ENCODE measurements at places on chromosomes 1 and 21. TPM values are rescaled to one million over a fixed set of nuclear protein-coding genes. Genes with fewer than 3 reads are reported as not detected.

DNA sequence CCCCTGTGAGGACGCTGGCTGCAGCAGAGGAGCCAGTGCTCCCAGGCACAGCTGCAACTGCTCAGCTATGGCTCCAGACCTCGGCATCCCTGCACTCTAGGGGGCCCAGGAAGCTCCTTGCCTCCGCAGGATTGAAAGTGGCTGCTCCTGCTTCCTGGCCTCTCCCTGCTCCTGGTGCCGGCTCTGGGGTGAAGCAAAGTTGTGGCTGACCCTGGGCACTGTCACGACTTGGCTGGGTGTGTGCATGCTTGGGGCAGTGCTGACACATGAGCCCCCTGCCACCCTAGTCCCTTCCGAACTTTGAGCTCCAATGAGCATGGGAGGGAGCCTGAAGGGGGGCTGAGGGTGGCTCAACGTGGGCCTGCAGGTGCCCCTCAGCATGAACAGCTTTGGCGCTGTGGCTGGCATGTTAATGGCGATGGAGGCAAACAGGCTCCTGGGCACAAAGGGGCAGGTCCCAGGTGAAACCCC, 1512.2 kb downstream of the KCNT2 start:
- no peaks in the 10 kb centered on the region for H3K4me1 ChIP-seq
- H3K27ac ChIP-seq = no peak overlapping the region
- no peaks in the 10 kb centered on the region for H3K27me3 ChIP-seq
- DNase-seq = no peak

DNA sequence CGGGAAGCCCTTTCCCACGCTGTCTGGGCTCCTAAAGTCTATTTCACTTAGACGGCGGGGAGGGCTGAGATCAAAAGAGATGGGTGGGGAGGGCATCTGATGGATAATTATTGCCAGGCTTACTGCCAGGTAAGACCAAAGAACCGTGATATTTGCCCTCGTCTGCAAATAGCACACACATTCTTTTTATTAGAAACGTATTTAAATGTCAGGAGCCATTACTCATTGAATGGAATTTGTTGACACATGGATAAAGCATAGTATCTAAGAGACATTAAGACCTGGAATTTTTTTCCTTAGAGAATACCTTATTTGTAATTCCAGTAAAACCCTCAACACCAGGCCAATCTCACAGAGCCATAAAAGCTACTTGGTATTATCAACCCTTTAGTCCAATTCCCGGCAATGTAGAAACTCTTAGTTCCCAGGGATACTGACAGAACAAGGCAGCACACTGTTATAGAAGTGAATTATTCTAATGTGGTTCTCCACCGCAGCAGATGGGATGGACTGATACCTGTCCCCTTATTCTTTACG, 10.6 kb downstream of the URB1 start:
- peaks cover 11% of the 10 kb centered on the region for H3K4me1 ChIP-seq
- peak overlapping the region; percentile 91 for H3K27ac ChIP-seq
- peak; percentile 75 for DNase-seq
- H3K36me3 ChIP-seq = no peaks in the 10 kb centered on the region
- H3K4me3 ChIP-seq = no peak overlapping the region

GRCh38 chr1:166283190-166283589, 116.4 kb upstream of the FAM78B start:
- DNase-seq = no peak
- no peaks in the 10 kb centered on the region for H3K27me3 ChIP-seq
- no peak overlapping the region for H3K4me3 ChIP-seq

DNA sequence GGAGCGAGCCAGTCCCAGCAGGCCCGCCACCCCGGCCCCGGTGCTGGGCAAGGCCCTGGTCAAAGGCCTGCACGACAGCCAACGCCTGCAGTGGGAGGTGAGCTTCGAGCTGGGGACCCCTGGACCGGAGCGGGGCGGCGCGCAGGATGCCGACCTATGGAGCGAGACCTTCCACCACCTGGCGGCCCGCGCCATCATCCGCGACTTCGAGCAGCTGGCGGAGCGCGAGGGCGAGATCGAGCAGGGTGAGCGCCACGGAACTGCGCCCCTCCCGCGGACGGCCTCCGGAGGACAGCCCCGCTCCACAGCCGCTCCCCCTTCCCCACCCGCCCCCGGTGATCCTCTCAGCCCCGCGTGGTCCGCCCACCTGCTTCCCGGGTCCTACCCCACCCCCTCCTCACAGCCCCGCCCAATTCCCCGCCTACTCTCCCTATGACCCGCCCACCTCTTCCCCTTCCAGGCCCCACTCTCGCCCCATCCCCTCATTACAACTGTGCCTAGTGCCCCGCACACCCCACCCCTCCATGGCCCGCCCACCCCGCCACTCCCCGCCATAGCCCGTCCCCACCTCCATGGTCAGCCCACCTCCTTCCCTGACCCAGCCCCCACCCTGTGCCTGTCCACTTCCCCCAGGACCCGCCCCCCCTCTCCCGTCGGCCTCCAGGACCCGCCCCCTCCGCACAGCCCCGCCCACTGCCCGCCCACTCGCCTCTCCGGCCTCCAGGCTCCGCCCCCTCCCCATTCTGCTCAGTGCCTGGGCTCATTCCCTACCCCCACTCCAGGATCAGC, 52.7 kb downstream of the VWA5B1 start:
- no peak overlapping the region for H3K27ac ChIP-seq
- H3K36me3 ChIP-seq = no peaks in the 10 kb centered on the region
- no peak overlapping the region for H3K4me3 ChIP-seq

DNA sequence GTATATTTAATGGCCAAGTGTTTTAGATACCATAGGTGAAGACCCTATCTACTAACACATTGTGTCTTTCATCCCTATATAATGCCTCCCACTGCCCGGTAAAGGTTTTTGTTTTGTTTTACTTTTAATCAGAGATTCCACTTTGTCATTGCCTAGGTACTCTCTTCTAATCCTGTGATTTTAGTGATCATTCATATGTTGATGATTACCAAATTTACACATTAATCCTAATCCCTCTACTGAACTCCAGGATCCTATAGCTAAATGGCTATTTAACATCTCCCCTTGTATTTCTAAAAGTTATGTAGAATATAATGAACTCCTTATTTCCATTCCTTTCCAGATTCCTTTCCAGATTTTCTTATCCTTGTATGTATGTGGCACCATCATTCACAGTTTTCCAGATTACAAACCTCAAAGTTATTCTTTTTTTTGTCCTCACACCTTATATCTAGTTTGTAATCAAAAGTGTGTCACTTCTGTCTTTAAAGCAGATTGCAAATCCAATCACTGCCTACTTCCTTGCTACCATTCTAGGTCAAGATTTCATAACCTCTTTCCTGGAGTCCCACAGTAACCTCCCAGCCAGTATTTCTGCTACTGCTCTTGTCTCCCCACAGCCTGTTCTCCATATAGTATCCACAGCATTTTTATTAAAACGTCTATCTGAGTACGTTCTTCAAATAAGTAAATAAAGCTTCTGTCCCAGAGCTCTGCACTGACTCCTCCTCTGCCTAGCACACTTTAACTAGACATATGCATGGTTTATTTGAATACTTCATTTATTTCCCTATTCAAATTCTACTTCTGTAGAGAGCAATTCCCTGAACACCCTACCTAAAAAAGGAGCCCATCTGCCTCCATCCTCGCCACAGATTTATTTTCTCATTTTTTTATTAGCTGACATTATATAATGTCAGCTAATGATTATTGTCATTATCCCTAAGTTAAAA, 157.8 kb downstream of the KCNT2 start:
- no peak overlapping the region for H3K4me3 ChIP-seq
- H3K27me3 ChIP-seq = no peaks in the 10 kb centered on the region
- H3K27ac ChIP-seq = no peak overlapping the region

DNA sequence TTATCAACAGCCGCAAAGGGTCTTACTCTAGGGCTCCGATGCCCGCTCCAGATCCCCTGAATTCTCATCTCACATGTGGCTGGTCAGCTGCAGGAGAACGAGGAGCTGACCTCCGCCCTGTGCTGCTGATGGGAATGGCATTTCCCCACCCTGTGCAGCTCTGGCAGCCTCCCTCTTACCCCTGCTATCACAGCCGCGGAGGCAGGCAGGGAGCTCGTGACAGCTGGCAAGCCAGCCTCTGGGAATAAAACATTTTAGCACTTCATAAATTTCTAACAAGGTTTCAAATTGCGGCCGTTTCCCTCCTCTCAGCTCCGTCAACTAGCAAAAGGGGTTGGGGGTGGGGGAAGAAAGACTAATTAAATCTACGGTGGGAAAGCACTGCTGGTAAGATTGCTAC, 81.1 kb downstream of the DSCAM start:
- H3K27me3 ChIP-seq = no peaks in the 10 kb centered on the region
- no peak for DNase-seq
- H3K4me3 ChIP-seq = no peak overlapping the region
- H3K36me3 ChIP-seq = no peaks in the 10 kb centered on the region

DNA sequence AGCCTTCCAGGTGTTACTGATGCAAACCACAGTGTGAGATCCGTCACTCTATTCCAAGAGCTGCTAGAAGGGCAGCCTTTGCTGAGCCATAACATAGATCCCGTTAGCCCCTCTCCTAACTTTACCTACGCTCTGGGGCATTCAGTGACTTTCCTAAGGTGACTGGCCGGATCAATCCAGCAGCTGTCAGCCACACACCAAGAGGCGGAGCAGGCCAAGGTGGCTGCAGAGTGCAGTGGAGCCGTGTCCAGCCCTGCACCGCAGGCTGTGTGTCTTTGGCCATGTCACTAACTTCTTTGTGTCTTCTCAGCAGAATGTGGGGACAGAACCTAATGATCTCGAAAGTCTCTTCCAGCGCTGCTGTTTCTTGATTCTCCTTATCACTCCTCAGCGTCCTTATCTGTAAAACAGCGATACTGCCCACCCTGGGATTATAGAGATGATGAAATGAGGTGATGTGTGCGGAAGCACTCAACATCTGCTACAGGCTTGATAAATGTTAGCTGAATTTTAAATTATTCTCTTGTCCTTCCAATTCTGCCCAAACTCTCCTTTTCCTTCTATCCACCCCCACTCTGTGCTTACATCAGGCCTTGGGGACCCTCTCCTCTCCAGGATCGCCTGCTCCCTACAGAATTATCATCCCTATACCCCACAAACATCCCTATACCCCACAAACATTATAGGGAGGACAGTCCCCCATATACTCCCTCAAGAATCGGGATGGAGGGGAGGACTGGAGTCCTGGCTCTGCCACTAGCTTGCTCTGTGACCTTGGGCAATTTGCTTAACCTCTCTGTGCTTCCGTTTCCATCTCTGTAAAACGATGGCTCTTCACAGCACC, 25.8 kb upstream of the LRRN2 start:
- no peaks in the 10 kb centered on the region for H3K4me1 ChIP-seq
- no peak overlapping the region for H3K27ac ChIP-seq
- no peaks in the 10 kb centered on the region for H3K36me3 ChIP-seq
- H3K27me3 ChIP-seq = peaks cover 16% of the 10 kb centered on the region

DNA sequence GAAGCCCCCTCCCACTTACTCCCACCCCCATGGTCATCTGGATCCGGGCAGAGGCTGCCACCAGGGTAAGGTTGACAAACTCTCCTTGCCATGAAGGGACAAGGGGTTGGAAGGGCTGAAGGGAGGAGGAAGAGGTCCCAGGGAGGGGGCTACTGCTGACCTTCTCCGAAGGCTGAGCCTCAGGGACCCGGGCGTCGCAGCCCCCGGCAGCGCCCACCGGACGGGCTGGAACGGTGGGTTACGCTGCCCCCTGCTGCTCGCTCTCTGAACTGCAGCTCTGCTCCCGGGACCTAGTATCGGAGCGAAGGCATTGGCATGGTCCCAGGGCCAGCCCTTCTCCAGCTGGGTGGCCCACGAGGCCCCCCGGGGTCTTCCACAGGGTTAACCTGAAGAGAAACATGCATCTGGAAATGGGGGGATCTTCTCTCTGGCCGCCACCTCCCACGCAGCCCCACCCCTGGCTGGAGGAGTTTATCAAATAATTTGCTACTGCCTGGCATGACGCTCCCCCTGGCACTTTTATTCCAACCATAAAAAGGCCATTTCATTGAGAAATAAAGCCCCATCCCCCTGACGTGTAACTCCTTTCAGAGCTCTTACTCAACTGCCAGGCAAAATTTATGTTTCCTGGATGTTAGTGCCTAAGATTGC, 70.4 kb upstream of the TARDBP start:
- peak; percentile 39 for DNase-seq
- H3K4me1 ChIP-seq = peaks cover 10% of the 10 kb centered on the region

DNA sequence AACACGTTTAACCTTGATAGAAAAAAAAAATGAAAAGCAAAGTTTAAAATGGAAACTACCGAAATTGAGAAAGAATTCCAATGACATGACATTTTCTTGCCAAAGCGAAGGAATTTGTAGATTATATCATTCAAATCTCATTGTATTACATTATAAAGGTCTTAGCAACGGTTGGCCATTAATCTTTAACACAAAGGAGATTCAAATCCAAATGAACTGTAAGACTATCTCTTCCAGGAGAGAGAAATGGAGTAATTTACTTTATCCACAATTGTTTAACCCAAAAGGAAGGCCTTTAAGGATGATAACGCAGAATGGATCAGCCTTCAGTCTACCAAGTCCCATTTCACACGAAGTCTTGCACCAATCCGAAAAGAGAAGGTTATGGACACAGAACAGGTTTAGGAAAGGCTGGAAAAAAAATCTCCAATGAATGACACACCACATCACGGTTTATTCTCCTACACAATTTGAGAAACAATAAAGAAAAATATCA, 1.5 kb downstream of the ENAH start:
- H3K27me3 ChIP-seq = no peaks in the 10 kb centered on the region
- DNase-seq = no peak

DNA sequence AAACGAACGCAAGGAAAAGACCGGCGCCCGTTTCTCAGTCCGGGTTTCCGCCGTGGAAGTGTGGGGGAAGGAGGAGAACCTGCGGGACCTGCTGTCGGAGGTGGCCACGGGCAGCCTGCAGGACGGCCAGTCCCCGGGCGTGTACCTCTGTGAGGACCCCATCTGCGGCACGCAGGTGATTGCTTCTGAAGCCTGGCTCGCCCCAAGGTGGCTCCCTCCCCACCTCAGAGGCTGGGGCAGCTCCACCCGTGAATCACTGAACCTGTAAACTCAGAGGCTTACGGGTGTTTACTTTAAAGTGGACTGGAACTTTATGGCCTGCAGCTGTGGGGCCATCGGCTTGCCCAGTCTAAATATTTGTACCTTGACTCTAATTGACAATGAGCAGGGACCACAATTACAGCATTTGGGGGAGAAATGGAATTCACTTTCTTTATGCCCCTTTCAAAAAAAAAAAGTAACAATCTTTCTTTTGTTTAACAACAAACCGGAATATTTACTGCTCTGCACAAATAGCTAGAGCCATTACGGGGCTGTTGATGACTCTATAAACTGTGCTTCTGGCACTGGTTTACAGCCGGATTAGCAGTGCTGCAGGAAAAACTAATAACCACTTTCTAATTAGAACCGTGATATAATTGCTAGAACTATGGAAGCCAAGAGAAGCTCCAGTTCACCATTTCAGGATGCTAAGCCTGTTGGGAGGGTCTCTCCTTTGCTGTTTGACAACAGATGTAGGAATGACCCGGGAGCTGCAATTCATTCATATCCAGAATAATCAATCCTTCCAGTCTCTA, 454.8 kb downstream of the KIF26B start:
- H3K36me3 ChIP-seq = no peaks in the 10 kb centered on the region
- no peaks in the 10 kb centered on the region for H3K4me1 ChIP-seq
- H3K27me3 ChIP-seq = no peaks in the 10 kb centered on the region
- DNase-seq = no peak

- H3K36me3 ChIP-seq = no peaks in the 10 kb centered on the region
- H3K4me3 ChIP-seq = no peak overlapping the region
- no peaks in the 10 kb centered on the region for H3K4me1 ChIP-seq
- H3K27me3 ChIP-seq = no peaks in the 10 kb centered on the region
- no peak overlapping the region for H3K27ac ChIP-seq
Measured at GRCh38 chr1:167627615-167627864, 2.5 kb upstream of the RCSD1 start.

Gene TTC24
- not detected for total RNA-seq

Gene CFH
- 23.5 TPM for total RNA-seq

Gene TINAGL1
- total RNA-seq = 134 TPM

Gene LYPLAL1
- 15.8 TPM for total RNA-seq

Gene OR14A2
- not detected for total RNA-seq

Gene AK4
- total RNA-seq = 46.5 TPM

All from prostate gland (tissue), 2 donors.